ENCODE measurements at places on chromosomes 7 and 10.

DNA sequence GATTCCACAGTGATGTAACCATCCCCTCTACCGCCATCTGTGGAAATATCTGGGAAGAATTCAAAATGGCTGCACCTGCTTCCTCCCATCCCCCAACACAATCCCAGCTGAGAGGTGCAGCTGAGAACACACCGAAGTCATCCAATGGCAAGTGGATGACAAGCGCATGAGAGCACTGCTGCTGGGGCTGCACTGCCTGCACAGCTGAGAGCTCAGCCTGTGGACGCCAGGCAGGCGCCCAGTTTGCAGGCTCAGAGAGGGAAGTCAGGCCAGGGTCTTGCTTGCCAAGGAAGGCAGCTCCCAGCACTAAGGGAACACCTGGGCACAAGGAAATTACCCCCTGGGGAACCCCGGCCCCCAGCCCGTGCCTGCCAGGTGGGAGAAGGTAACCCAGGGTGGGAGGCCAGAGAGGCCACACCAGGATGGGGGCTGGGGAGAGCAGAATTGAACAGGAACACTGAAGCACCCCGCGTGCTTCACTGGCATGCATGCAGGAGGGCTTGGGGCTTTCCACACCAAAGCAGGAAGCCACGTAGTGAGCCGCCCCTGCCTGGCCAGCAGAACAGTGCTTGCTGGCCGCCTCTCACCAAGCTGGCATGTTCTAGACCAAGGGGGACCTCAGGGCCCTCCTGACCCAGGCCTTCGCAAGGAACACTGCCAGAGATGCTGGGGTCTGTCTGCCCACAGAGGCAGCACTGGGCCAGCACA, 46.2 kb downstream of the FAM53B start:
- peak; percentile 41 for DNase-seq

DNA sequence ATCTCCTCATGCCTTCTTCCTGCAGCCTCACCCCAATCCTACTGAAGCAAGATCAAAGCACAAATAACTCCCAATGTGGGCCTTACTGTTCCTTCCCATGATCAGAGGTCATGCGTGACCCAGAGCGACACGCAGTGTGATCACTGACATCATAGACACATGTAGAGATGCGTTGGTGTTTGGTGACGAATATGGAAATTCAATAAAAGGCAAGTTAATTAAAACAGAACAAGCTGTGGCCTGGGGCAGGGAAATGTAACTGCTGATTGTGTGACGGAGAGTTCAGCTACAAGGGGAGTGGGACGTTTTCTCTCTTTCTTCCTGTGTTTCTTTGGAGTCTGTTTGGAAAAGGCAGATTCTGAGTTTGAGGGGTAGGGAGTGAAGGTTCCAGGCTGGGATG, 34.8 kb upstream of the CARD11 start:
- no peak for DNase-seq

DNA sequence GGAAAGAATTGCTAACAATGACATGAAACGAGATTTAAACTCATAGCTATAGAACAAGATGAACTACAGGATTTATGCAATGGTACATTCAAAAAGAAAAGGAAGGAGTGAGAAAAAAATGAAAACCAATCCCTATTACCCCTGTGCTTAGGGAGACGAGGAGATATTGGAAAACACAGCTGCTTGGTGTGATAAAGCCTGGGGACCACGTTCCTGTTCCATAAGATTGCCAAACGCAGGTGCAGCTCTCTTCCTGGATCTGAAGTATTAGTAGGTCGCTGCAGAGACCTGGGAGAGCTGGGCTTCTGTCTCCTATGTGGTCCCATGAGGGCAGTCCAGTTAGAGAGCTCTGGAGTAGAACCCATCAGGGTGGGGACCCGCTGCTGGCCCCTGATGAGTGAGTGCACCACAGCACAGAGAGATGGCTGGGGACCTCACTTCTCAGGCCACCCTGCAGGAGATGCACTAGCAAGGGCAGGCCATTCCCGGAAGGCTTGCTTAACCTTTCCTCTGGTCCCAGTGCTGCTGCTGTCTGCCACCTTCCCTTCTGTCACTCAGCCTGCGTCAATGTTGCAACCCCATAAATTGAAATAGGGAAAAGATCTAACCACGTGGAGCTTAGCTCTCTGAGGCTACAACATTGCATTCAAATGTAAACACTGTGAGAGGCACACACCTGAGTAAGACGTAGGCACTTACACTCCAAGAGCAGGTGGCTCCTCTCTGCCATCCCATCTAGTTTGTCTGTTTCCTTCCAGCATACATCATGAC, 57.9 kb downstream of the MTPN start:
- DNase-seq = no peak

DNA sequence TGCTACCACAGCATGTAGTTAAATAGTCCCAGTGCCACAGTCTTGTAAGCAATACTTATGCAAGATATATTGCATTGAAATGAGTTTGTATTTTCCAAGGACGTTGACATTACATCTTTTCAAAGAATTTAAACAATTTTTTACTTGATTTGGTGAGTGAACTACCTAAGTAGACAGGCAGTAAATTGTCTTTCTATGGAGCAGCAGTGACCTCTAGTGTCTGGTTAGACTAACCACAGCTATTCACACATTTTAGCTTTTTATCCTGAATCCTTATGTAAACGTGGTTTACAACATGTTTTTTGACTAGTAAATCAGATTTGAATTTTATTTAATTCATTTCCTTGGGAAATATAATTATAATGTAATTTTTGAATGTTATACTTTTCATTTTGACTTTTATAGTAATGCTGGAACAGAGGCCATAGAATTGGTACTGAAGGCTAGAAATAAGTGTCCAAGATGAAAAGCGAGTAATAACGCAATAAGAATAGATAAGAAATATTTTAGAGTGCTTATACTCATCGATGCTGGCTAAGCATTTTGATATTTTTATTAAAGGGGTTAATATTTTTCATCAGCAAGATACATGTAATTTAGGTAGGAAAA, 5.6 kb downstream of the LRRTM3 start:
- DNase-seq = no peak

DNA sequence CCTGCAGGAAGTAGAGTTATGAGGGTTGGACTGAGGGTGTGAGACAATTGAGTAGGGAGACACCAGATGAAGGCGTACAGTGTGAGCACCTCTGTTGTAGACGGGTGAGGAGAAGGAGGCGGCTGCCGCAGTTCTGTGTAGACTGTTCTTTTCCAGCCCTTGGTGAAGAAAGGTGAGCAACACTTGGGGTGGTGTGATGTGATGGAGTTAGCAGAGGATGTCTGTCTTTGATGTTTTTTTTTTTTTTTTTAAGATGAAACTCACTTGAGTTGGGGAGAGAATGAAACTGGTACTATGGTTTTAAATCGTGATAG, 42.8 kb upstream of the RNF216 start:
- DNase-seq = peak; percentile 40

DNA sequence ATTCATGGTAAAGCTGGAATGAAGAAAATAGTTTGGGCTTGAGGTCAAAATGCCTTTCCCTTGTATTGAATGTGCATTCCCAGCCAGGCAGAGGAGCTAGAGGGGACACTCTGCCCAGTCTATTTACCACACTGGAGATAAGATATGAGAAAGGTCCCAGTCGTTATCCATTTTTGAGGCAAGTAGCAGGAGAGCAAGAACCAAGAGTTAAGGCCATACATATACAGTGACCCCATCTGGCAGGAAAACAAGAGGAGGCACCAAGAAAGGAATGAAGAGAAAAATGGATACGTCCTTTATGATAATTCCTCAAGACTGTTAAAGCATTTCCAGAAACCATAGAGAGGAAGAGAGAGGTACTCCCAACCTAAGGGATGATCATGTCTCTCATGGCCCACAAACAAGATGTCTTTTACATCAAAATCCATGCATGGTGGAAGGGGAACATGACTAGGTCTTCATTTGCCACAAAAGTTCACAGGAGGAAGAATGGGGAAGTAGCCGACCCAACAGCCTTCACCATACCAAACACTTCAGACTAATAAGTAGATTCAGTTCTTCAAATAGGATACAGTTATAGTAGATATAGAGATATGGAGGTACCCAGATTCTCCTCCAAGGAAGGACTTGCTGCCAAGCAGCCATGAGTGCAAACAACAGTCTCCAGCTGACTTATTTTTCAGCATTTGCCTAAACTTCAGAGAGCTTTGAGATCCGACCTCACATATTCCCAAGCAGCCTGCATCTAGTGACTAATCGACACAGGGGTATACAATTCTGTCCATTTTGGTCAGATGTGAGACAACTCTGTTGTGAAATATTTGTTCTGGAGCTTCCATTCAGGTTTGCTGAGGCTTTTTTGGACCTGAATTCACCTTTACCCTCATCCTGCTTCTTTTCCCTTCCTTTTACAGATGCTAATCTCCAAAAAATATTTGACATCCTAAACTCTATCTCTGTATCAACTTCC, 61.1 kb upstream of the CCDC71L start:
- DNase-seq = no peak

- no peak for DNase-seq
Measured at GRCh38 chr10:44424957-44425356, 40.1 kb upstream of the CXCL12 start.

DNA sequence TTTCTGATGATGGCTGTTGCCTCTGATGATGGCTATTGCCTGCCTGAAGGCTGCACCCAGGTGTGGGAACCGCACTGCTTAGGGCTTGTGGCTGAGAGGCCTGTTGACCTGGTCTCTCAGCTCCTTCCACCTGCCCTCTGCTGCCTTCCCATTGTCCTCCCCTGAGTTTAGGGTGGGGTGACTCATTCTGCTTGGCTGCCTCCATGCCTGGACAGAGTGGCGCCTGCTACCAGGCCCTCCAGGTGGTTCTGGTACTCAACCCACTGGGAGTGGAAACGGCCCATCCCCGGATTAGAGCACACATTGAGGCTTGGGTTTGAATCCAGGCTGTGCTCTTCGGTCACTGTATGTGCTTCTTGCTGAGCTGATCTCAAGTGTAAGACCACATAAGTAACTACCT, 120.6 kb downstream of the SEM1 start:
- no peak for DNase-seq

DNA sequence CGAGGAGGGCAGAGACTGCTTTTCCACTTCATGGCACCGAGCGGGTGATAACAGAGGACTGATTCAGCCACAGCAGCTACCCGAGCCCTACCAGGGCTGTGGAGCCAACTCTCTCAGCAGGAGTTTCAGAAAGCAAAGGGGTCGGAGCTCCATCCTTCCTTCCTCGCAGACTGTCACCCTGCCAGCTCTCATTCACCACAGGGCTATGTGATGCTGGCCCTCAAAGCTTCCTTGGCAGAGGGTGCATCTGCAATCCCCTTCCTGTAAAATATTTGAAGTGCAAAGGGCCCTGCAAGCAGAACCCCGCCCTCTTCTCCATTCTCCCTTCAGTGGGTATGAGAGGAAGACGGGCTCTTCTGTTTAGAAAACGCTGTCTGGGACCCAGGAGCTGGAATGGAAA, 105.3 kb upstream of the LYZL2 start:
- no peak for DNase-seq

GRCh38 chr10:47418321-47418720, 34.2 kb upstream of the ZNF488 start:
- DNase-seq = no peak

DNA sequence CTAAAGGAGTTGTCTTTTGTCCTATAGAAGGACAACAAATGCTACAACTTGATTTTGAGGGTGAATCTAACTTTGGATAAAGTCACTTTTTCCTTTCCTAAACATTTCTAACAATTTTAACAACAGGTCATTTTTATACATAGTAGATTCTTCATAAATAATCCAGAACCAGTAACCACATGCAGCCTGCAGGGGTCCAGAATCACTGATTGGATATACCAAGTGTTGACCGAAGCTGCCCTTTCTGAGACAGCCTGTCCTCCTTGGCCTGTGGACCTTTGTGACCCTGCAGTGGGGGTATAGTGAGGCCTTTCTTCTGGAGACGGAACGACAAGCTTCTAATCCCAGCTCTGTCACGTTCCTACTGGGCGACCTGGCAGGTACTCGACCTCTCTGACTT, 34.8 kb upstream of the LAMB4 start:
- no peak for DNase-seq

DNA sequence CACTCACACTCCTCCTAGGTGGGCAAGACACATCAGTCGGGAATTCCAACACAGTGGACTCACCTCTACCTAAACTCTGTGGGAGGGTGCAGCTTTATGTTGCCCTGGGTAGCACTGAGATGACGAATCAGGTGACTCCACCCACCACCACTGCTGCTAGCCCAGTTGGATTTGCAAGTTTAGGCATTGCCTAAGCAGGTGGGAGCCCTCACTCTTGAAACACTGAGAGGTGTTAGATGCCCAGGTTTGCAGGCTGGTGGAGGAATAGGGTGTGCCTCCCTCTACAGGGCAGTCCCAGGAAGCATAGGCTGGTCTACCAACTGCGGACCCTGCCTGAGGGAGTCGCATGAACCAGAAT, 708.9 kb downstream of the POM121L12 start:
- no peak for DNase-seq

- DNase-seq = no peak
Measured at GRCh38 chr10:31102421-31102820, 70.8 kb upstream of the ZNF438 start.

DNA sequence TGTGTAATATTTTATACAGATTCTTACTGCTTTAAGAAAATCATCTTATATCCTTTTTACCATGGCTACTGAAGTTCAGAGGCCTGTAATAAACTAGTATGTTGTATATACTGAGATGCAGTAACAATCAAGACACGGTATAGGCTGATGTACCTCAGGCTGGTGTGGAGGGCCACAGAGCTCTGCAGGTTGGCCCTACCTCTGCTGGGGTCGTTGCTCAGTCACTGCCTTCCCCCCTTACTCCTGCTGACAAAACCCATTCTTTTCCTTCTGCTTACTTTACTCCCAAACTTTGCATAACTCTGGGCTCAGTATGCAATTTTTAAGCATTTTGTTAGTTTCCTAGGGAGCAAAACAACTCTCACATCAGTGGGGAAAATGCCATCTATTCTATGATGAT, 200.1 kb upstream of the FOXP2 start:
- DNase-seq = no peak

DNA sequence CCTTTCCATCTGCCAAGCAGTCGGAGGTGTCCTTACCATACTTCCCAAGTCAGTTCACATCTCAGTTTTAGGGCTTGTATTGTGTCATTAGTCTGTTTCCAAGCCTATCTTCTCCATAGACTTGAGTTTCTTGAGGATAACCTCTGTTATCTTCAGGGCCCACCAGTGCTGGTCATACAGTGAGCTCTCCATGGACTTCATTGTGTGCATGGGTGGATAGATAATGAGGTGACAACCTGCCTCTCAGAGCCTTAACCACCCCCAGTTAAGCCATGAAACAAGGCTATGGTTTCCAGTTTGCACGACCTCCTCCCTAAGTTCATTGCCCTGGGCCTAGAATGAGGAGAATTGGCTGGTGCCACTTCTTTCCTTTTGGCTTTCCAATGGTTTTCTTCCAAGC, 38.5 kb upstream of the WAC start:
- DNase-seq = no peak

All from stimulated activated CD4-positive, alpha-beta T cell treated with anti-CD3 and anti-CD28 coated beads, TNF-alpha, amount 100 ng/mL, for 1 hour (primary cell).